ENCODE measurements at places on chromosomes 3 and 15. TPM values are rescaled to one million over a fixed set of nuclear protein-coding genes. Genes with fewer than 3 reads are reported as not detected.

- DNase-seq: no peak
These were observed 31.6 kb upstream of the NUDT16 start for GRCh38 chr3:131349946-131350347.

- peak; percentile 90 for DNase-seq
These were observed 65.3 kb upstream of the SIAH2 start for GRCh38 chr3:150828261-150828660.

GRCh38 chr15:68552344-68552743, 26.4 kb upstream of the CORO2B start:
- peak; percentile 31 for DNase-seq

- DNase-seq: no peak
These were observed 1.6 kb upstream of the GOLM2 start for GRCh38 chr15:44286814-44287452.

GRCh38 chr3:123084738-123085237, 18.0 kb downstream of the PDIA5 start:
- no peak for DNase-seq

DNA sequence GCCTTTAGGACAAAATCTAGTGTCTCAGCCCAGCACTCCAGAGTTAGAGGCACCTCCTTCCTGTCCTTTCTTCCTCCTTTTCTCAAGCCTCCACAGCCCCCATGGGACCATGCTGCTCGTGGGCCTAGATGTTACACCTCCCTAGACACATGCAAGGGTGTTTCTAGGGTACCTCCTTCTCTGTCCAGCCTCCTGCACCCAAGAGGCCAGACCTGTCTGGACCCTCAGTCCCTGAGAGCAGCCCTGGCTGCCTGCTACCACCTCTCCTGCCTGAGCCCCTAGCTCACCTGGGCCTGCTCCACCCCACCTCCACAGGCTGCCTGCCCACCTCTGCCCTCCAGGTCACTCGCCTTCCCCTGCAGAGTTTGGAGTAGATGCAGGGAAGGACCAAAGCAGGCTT, 5.2 kb downstream of the LOXL1 start:
- DNase-seq: no peak

DNA sequence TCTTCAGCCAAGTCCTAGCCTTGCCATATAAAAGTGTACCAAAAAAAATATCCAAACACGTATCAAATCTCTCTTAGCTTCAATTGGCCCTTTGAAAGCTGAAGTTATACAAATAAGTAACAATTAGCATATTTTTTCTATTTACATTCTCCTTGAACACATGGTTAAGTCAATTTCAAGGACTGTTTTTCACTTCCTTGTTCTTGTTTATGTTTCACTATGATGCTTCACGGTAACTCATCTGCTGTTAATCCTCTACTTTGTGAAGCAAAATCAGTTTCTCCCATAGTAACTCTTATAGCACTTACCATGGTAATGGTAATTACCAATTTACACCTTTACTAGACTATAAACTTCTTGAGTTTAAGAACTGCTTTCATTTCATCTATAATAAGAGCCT, 10.6 kb upstream of the SPRED1 start:
- DNase-seq: no peak

DNA sequence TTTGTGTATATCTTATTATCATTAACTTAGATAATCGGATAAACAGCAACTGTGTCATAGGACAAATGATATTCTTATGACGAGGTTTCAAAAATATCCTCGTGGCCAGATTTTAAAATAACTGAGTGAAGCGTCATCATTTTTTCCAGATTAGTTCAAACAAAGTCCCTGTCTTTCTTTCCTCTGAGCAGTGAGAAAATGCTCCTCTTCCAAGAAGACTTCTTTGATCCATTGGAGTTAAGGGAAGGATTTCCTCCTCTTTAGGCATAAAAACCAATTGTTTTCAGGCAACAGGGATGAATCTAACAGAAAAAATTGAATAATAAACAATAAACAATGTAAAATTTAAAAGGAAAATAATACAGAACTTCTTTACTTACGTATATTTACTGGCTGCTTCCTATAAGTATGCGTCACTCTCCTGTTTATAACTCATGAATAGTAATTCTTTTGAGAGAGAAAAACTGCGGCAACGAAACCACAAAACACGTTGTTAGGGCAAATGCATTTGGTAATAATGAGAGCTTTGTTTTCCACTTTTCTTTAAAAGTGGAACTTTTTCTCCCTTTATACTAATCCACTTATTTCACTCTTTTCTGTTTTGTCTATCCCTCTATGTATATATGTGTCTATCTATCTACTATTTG, 419.4 kb upstream of the ONECUT1 start:
- DNase-seq: no peak

- no peak for DNase-seq
These were observed 553.8 kb downstream of the MAGI1 start for GRCh38 chr3:65484964-65485363.

DNA sequence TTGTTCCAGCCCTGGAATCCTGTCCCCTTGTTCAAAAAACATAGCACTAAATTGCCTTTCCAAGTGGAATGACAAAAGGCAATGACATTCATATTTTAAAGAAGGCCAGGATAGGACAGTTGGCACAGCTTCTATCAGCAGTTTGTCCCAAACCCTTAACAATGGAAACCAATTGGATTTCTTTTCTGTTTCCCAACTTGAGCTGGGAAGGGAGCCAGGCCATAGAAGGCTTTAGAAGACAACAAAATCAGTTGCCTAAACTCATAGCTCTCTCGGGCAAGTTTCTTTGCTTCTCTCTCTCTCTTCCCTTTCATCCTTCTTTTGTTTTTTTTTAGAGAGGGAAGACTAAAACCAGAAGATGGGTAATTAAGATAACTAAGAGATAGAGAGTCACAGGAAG, 227.7 kb upstream of the TPRG1 start:
- no peak for DNase-seq

DNA sequence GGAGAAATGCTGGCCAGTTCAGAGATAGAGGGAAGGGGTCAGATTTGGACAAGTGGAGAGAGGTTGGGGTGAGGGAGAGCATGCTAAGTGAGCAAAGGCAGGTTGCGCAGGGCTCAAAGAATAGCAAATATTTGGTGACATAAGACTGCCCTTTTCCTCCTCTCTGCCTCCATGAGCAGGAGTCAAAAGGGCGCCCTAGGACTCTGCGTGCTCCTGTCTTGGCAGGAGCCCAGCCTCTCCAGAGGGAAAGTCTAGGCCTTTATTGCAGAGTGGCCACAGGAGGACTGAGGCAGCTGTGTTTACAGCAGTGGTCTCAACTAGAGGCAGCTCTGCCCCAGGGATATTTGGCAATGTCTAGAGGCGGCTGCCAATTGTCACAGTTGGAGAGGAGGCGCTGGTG, 165.6 kb downstream of the FAM43A start:
- DNase-seq: no peak

GRCh38 chr3:23489300-23490158, 286.4 kb downstream of the UBE2E2 start:
- DNase-seq: no peak

DNA sequence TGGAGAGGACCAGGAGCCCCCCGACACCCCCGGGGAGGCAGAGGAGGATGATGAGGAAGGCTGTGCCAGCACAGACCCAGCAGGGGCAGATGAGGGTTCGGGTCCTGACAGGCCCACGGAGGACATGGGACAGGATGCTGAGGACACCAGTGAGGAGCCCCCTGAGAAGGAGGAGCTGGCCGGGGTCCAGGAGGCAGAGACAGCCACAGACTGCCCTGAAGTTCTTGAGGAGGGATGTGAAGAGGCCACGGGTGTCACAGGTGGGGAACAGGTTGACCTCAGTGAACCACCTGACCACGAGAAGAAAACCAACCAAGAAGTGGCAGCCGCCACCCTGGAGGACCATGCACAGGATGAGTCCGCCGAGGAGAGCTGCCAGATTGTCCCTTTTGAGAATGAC, 909 bp downstream of the FGD5 start:
- no peak for DNase-seq

Gene GALNT15
- 320 TPM for total RNA-seq

Gene ASB14
- total RNA-seq: not detected

Gene IL17RE
- 1.2 TPM for total RNA-seq

Gene CCDC13
- 1.2 TPM for total RNA-seq

Gene SNAPC5
- 23.3 TPM for total RNA-seq

Gene FGF7
- total RNA-seq: 53.5 TPM

Gene TMCO5A
- total RNA-seq: not detected

Gene GOLGA8G
- not detected for total RNA-seq

Gene USP50
- not detected for total RNA-seq

Gene SCAMP2
- 125 TPM for total RNA-seq

Gene GPR87
- total RNA-seq: not detected

Gene EPHA3
- 18.4 TPM for total RNA-seq

Measured in esophagus muscularis mucosa (tissue), 4 donors.